Activated CD8-positive, alpha-beta T cell treated with anti-CD3 and anti-CD28 coated beads for 36 hours (primary cell): ENCODE measurements at places on chromosomes 1 and 21.

DNA sequence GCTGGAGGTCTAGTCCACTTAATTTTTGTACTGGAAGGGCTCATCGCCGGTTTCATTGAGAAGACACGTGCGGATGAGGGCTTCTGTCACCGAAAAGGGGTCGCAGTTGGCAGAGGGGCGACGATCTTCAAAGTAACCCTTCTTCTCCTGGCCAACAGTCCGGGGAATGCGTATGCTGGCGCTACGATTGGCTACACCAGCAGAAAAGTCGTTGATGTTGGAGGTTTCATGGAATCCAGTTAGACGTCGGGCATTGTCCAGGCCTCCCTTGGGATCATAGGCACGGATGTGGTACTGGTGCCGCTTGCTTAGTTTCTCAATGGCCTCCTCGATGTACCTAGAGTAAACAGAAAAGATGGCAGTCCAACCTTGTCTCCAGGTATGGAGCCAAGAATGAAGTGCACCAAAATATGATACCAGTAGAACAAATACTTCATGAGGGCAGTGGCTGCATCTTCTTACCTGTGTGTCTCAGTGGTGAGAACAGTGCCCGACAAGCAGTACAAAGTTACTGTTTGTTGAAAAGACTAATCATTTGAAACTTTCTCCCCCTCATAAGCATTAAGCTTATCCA is 7.1 kb downstream of the GLUL start:
- H3K4me1 ChIP-seq = peaks cover 2% of the 10 kb centered on the region
- no peaks in the 10 kb centered on the region for H3K27me3 ChIP-seq
- no peak overlapping the region for H3K4me3 ChIP-seq
- H3K36me3 ChIP-seq = peaks cover 20% of the 10 kb centered on the region
- no peak overlapping the region for H3K27ac ChIP-seq
- no peak for DNase-seq

- H3K4me1 ChIP-seq = peaks cover 3% of the 10 kb centered on the region
- H3K4me3 ChIP-seq = no peak overlapping the region
Measured at GRCh38 chr1:26102526-26102925, 9.1 kb upstream of the PDIK1L start.

- peaks cover 60% of the 10 kb centered on the region for H3K4me1 ChIP-seq
- no peak for DNase-seq
- H3K27me3 ChIP-seq = no peaks in the 10 kb centered on the region
Measured at GRCh38 chr1:15620155-15620545, 2.9 kb downstream of the DDI2 start.

DNA sequence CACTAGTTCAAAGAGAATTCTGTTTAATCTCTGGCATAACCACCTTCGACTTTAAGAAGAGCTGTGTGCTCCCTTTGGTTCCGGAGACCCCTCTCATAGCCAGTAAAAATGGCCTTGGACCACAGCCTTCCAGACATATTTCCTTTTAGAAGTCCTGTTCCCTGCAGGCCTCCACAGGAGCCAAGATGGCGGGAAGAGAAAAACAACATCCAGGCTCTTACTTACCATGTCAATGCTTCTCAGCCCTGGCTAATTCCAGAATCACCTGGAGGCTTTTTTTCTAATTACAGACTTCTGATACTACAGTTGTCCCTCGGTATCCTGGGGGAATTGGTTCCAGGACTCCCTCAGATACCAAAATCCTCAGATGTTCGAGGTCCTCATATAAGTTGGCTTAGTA is 362.5 kb downstream of the PBX1 start:
- H3K27ac ChIP-seq = no peak overlapping the region
- H3K4me3 ChIP-seq = no peak overlapping the region
- no peaks in the 10 kb centered on the region for H3K27me3 ChIP-seq
- no peaks in the 10 kb centered on the region for H3K36me3 ChIP-seq
- no peak for DNase-seq
- no peaks in the 10 kb centered on the region for H3K4me1 ChIP-seq

GRCh38 chr1:2232255-2232915 is 4.3 kb downstream of the SKI start:
- H3K4me3 ChIP-seq = peak overlapping the region; percentile 96
- H3K27ac ChIP-seq = peak overlapping the region; percentile 83
- DNase-seq = no peak
- H3K4me1 ChIP-seq = peaks cover 53% of the 10 kb centered on the region
- peaks cover 35% of the 10 kb centered on the region for H3K36me3 ChIP-seq

- peak overlapping the region; percentile 75 for H3K27ac ChIP-seq
- peak overlapping the region; percentile 73 for H3K4me3 ChIP-seq
- DNase-seq = no peak
- no peaks in the 10 kb centered on the region for H3K27me3 ChIP-seq
Measured at GRCh38 chr1:226111098-226111882, 48.8 kb downstream of the H3-3A start.

- H3K27ac ChIP-seq = no peak overlapping the region
- DNase-seq = peak; percentile 94
- peak overlapping the region; percentile 50 for H3K4me3 ChIP-seq
- H3K27me3 ChIP-seq = no peaks in the 10 kb centered on the region
- peaks cover 25% of the 10 kb centered on the region for H3K4me1 ChIP-seq
Measured at GRCh38 chr1:155167166-155168104, 5.7 kb downstream of the KRTCAP2 start.

GRCh38 chr21:33761441-33762036 is 119.2 kb downstream of the ITSN1 start:
- no peaks in the 10 kb centered on the region for H3K36me3 ChIP-seq
- H3K27ac ChIP-seq = no peak overlapping the region
- DNase-seq = no peak
- H3K4me3 ChIP-seq = no peak overlapping the region
- H3K4me1 ChIP-seq = no peaks in the 10 kb centered on the region
- H3K27me3 ChIP-seq = no peaks in the 10 kb centered on the region

GRCh38 chr1:240711020-240711419 is 99.1 kb upstream of the GREM2 start:
- no peaks in the 10 kb centered on the region for H3K36me3 ChIP-seq
- H3K27ac ChIP-seq = no peak overlapping the region

DNA sequence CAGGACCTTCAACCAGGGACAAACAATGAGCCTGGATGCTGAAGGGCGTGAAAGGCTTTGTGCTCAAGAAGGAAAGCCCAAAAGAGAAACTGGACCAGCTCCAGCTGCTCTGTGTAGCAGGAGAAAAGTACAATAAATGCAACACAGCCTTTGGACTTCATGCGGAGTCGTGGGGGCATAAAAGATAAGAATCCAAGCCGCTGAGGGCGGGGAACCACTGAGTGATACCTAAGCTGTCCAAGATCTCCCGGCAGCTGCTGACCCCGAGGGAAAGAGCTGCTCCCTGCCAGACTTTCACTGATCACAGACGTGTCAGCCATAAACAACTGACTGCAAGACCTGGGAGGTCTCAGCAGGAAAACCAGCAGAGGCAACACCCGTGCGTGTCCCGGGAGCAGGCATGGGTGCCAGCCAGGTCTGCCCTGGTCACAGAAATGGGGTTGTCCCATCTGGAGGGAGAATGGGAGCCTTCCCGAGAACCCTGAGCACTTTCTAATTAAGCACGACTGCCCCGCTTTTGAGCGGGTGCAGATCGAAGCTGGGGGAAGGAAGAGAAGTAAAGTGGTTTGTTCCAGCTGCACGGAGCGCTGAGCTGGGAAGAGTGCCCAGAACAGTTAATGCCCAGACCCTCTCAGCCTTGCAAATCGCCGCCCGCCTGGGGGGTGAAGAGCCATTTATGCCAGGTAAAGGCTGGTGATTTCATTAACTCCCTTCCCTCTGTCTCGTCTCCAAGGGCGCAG is 68.3 kb upstream of the TARDBP start:
- H3K4me3 ChIP-seq = no peak overlapping the region
- H3K36me3 ChIP-seq = no peaks in the 10 kb centered on the region
- H3K27me3 ChIP-seq = peaks cover 37% of the 10 kb centered on the region
- no peak overlapping the region for H3K27ac ChIP-seq
- H3K4me1 ChIP-seq = peaks cover 28% of the 10 kb centered on the region
- DNase-seq = no peak

DNA sequence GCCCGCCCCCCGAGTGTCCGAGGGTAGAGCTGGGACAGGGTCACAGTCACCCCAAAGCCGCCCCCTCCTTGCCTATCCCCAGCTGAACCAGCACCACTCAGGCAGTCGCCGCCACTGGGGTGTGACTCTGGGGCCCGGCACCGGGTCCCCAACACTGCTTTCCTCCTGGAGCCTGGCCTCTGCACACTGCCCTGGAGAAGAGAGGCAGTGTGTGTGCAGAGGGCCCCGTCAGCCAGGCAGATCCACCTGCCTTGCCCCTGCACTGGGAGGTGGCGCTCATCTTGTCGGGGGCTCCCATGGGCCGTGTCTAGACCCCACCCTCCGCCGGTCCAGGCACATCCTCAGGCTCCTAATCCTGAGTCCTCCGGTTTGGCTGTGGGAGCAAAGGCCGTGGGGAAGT is 15.7 kb downstream of the FAAP20 start:
- H3K36me3 ChIP-seq = no peaks in the 10 kb centered on the region
- no peak for DNase-seq
- no peaks in the 10 kb centered on the region for H3K27me3 ChIP-seq
- no peak overlapping the region for H3K27ac ChIP-seq

GRCh38 chr1:159877695-159878444 is 15.4 kb upstream of the VSIG8 start:
- H3K4me3 ChIP-seq = no peak overlapping the region
- H3K4me1 ChIP-seq = no peaks in the 10 kb centered on the region
- H3K36me3 ChIP-seq = no peaks in the 10 kb centered on the region
- no peaks in the 10 kb centered on the region for H3K27me3 ChIP-seq
- no peak overlapping the region for H3K27ac ChIP-seq
- no peak for DNase-seq

GRCh38 chr1:92877792-92878191 is 46.0 kb downstream of the RPL5 start:
- H3K36me3 ChIP-seq = peaks cover 13% of the 10 kb centered on the region
- no peaks in the 10 kb centered on the region for H3K27me3 ChIP-seq
- H3K4me3 ChIP-seq = peak overlapping the region; percentile 34
- peak overlapping the region; percentile 84 for H3K27ac ChIP-seq
- no peak for DNase-seq
- H3K4me1 ChIP-seq = peaks cover 25% of the 10 kb centered on the region

DNA sequence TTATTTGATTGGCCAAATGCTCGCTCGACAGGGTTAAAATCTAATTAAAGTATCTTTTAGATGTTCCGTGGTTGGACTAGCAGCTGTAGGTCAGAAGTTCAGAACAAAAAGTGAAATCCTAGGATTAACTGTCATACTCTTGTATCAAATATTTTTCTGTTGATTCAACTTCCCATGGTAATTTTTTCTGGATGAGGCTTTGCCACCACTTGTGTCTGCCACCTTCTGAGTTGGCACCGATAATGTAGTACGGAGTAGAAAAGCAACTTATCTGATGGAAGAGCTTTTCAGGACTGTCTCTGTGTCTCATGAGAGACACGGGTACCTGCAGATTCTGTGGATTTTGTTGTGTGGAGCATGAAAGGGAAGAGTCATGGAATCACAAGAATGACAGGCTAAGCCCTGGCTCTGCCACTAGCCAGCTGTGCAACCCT is 44.6 kb upstream of the CNN3 start:
- no peaks in the 10 kb centered on the region for H3K36me3 ChIP-seq
- H3K27me3 ChIP-seq = no peaks in the 10 kb centered on the region

- DNase-seq = no peak
- H3K27me3 ChIP-seq = peaks cover 15% of the 10 kb centered on the region
- H3K36me3 ChIP-seq = no peaks in the 10 kb centered on the region
- H3K27ac ChIP-seq = no peak overlapping the region
Measured at GRCh38 chr1:30145723-30146303, 577.6 kb downstream of the MATN1 start.

DNA sequence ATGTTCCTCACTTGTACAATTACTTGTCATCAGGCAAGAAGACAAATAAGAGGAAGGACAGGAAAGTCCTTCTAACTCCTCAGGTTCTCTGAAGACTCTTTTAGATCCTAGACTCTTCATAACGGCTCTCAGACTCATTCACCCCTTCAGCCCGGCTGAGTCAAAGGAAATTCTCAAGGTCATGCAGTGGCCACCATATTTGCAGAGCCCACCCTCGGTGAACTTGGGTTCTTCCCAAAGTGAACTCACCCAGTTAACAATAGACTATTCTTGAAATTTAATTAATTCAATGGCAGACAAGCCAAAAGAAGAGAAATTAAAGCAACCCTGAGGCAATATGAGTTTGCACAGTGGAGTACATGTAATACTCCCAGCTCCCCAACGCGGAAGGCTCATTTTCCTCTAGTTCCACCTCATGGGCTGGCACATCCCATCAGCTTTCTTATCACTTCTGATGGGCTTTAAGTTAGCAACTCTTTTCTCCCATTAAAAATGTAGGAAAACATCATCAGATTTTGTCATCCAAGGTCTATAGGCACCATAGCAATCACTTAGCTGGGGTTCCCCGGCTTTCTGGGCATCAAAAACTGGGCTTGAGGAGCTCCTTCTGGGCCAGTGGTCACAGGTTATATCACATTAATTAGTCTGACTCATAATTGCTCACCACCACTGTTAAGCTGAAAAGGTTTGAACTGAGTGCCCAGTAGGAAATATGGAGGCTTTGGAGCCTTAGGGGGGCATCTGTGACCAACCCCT is 27.8 kb upstream of the TIAM1 start:
- no peak overlapping the region for H3K4me3 ChIP-seq
- H3K4me1 ChIP-seq = peaks cover 9% of the 10 kb centered on the region
- no peak overlapping the region for H3K27ac ChIP-seq

DNA sequence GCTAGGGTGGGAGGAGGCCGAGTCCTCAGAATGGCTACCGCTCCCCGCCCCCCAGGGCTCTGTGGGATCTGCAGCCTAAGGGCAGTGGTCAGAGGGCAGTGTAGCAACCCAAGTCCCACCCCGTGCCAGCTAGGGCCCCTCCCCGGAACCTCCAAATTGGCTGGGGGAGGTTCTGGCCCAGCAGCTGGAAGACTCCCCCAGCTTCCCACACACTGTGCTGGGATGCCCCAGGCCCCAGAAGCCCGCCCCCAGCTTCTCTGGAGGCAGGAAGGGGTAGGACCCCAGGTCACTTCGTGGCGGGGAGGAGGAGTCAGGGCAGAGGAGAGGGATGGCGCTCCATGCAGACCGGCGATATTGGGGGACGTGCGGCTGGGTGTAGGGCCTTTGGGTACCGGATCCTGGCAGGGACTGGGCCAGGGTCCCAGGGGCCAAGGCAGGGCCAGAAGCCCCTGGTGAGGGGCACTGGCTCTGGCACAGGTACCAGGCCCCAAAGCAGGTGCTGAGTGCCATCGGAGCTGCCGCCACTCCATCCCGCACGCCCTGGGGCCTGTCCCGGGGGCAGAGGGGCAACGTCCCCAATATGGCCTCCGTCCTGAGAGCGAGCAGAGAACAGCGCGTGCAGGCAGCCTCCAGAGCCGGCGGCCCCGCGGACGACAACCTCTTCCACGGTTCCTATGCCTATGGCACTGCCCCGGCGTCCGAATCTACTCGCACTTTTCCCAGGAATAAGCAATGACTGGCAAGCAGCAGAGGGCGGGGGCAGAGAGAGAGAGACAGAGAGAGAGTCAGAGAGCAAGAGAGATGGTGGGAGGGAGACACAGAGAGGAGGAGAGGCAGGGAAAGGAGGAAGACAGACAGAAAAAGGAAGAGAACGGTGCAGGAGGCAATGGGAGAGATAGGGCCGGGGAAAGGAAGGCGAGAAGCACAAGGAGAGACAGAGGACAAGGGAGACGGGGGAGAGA is 65.7 kb downstream of the RAP1GAP start:
- no peak for DNase-seq
- H3K4me1 ChIP-seq = peaks cover 8% of the 10 kb centered on the region
- no peak overlapping the region for H3K4me3 ChIP-seq
- H3K36me3 ChIP-seq = no peaks in the 10 kb centered on the region

GRCh38 chr21:36456729-36457414 is 23.1 kb downstream of the CLDN14 start:
- H3K4me1 ChIP-seq = no peaks in the 10 kb centered on the region
- no peak overlapping the region for H3K27ac ChIP-seq
- no peaks in the 10 kb centered on the region for H3K36me3 ChIP-seq
- no peak for DNase-seq
